NCI-H345 (cell line): ENCODE measurements at places on chromosomes 6 and 20.

- no peak for DNase-seq
These were observed 222.1 kb downstream of the TMEM200A start for GRCh38 chr6:130587778-130588520.

- no peak for DNase-seq
These were observed 23.9 kb downstream of the RAET1L start for GRCh38 chr6:150001295-150002008.

DNA sequence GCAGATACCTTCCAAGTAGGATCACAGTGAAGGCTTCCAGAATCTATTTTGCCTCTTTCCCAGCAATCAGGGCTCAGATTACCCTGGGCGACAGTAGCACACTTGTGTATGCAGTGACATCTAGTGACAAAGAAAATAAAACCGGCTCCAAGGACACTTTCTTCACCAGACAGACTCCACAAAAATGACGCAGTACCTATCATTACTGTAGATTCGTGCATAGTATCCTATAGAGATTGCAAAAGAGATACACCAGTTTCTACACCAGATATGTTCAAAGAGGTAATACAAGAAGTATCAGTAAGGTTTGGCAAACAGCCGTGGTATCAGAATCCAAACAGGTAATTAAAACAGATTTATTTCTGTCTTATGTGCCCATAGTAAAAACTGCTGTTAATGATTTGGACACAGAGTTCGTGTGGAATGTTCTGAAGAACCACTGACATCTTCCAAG, 600.4 kb upstream of the JAG1 start:
- DNase-seq = peak; percentile 74

- no peak for DNase-seq
These were observed 6.6 kb downstream of the HTR1E start for GRCh38 chr6:86943819-86944407.

DNA sequence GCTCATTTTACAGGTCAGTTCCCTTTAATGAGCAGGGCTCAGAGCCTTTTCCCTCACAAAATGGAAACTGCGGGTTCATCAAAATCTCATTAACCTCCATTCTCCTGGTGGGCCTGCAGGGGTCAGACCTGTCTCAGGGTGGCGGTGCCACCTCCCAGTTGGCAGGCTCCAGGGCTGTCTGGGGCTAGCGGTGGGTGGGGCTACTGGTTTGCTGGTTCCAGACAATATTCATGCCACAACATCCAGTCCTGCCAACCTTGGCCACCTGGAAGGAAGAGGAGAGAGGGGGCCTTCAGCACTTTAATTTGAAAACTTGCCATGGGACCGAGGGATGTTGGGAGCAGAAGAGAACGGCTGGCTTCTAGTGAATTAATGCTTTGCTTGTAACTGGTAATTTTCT, 41.9 kb upstream of the CTNNBL1 start:
- DNase-seq = no peak

DNA sequence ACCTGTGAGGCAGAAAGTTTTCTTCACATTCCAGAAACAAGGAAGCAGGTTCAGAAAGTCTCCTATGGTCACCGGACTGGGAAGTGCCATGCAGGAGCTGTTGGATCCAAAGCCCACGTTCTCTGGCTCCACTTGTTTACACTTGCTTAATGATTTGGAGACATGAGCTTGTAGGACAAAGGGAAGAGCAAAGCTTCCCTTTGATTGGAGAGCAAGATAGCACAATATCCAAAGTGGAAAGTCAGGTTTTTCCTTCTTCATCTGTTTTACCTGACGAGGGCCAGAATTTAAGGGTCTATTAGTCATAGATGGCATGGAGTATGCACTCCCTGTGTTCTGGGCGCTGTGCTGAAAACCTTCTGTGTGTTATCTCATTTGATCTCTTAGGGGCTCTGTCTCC, 81.2 kb downstream of the PDE7B start:
- DNase-seq = peak; percentile 17

DNA sequence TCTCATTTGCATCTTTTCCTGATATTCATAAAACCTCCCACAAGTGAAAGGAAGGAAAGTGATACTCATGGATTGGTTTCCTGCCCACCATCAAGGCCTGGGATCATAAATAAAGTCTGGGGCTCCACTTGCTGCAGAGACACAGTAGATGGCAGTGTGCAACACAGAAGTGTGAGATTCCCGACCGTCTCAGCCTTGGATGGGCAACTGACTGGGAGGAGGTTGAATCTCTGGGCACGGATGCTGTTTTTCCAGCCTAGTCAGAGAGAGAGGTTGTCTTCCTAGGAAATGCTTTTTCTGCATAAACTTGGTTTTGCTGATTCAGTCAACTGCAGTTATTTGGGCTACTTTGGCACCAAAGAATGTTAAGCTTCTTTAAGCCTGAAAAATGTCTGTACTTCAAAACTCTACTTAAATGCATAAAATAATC, 9.9 kb upstream of the RFPL4B start:
- peak; percentile 73 for DNase-seq
